DMS79 treated with DMSO at 0.1 percent for 48 hours (cell line): ENCODE measurements at places on chromosomes 4 and X.

- no peak for DNase-seq
Measured at GRCh38 chrX:151821226-151821625, 86.7 kb downstream of the CNGA2 start.

- no peak for DNase-seq
Measured at GRCh38 chr4:8318509-8318908, 49.0 kb downstream of the HTRA3 start.

DNA sequence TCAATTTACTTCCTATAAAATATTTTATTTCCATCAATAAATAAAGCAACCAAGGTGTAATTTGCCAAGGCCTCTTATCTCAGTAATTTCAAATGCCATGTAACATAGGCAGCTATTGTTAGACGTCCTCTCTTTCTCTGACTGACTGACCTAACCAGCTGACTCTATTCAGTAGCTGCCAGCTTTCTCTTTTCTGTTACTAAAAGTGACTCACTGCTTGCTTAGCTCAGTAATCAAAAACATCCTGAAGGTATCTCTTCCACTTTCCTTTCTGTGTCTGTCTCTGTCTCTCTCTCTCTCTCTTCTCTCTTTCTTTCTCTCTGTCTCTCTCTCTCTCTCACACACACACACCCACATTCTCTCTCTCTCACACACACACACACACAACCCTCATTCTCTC lies 134.2 kb downstream of the SPOCK3 start:
- no peak for DNase-seq

- no peak for DNase-seq
Measured at GRCh38 chr4:153433754-153434105, 32.4 kb upstream of the TMEM131L start.

DNA sequence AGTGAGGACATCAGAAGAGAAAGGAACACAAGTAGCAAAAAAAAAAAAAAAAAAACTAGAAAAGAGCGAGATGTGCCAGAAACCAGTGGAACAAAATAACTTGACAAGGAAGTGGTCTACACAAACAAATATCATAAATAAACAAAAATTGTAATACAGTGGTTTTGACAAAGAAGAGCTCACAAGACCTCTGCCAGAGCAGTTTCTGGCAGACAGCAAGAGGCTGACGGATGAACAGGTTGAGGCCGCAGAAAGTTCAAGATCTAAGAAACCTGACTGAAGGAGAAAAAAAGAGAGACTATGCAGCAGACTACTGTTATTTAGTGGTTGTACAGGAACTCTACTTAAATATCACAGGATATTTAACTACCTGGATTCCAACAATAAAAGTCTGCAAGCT lies 66.2 kb downstream of the MAB21L2 start:
- DNase-seq, result no peak

DNA sequence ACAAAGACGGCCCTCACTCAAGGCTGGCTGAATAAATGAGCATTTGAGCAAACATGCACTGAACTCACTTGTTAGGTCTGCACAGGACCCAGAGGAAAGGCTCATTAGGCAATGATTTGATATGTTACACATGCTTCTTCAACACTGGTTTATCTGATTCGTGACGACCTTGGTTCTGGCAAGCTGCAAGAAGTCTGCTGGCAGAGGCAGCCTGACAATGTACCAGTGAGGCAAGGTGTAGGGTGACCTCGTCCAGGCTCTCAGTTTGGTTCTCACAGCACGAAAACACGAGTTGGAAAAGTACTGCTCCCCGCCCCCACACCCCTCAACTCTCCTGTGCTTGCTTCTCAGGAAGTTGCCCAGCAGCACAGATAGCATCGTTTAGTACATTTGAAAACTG lies 63.1 kb upstream of the CITED1 start:
- DNase-seq, result no peak

DNA sequence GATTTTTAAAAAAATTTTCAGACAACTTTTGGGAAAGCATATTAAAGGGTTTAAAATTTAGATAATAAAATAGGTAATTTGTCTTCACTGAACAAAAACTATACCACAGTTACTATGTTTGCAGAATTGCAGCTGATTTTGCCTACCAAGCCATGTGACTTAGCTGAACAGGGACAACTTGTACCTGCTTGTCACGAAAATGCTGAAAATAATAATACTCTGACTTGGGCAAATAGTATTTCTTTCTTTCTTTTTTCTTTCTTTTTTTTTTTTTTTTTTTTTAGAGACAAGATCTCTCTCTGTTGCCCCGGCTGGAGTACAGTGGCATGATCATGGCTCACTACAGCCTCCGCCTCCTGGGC lies 225.2 kb upstream of the PPP1R2C start:
- DNase-seq, result no peak

DNA sequence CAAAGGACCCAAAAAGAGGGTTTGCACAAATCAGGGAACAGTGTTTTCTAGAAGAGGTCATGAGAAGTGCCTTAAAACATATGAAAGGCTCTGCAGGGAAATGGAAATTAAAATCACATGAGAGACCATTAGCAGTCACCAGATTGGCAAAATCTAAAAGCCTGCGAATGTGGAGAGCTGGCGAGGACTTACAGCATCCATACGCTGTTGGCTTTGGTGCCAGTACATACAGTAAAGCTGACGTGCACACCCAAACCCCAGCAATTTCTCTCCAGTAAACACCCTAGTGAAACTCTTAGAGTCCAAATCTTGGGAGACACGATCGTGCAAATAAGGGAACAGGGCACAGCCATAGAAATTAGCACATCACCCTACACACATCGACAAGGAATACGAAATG lies 25.4 kb upstream of the PPP2R2C start:
- no peak for DNase-seq

- no peak for DNase-seq
Measured at GRCh38 chr4:102217775-102218355, 127.4 kb downstream of the SLC39A8 start.

DNA sequence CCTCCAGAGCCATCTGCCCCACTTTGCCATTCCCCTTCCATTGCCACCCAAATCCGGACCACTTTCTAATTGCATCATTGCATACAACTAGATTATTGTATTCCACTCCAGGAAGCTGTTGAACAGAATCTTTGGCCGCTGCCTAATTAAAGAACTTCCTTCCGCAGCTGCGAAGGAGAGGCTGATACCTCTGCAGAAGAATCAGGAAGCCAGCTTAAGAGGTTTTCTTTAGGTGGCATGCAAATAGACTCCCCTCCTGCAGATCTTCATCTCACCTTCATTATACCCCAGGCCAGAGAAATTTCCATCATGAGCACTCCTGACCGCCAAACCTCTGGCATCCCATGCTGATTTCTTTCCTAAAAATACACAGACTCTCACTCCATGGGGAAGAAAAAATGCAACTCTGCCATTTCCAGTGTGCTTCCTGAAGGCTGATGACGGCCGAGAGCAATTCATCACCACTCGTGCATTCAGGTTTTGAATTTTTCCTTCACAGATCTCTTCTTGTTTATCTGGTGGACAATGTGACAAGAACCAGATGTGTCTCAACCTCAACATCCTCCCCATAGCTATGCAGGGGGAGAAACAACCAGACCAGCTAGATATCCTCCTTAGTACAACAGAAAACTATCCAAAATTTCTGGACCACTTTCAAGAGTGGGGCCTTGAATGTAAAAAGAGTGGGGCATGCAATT lies 31.2 kb downstream of the LGI2 start:
- no peak for DNase-seq

GRCh38 chrX:22975786-22976185 lies 24.0 kb upstream of the DDX53 start:
- no peak for DNase-seq

GRCh38 chr4:146099585-146099984 lies 75.9 kb upstream of the LSM6 start:
- no peak for DNase-seq

GRCh38 chr4:16079046-16079445 lies 4.8 kb downstream of the PROM1 start:
- no peak for DNase-seq

- no peak for DNase-seq
Measured at GRCh38 chr4:149794352-149794751, 21.3 kb downstream of the IQCM start.

GRCh38 chr4:81512757-81513501 lies 41.2 kb upstream of the RASGEF1B start:
- no peak for DNase-seq

- no peak for DNase-seq
Measured at GRCh38 chrX:153063315-153063714, 7.0 kb downstream of the PNMA3 start.

GRCh38 chr4:123978637-123979036 lies 582.0 kb downstream of the SPRY1 start:
- no peak for DNase-seq

DNA sequence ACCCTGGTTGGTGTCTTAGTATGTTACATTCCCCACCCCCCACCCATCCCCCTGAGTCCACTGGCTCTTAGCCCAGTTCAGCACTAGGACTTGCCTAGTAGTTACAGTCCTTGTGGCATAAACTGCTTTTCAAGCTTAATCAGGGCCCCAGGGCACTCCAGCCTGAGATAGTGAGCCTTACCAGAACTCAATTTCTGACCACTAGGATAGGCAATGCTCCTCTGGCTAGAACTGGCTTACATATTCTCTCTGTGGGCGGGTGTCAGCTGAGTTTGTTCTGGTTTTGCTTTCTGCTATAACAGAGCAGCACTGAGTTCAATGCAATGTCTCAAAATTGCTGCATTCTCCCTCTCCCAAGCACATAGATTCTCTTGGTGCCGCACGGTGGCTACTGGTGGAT lies 391.4 kb upstream of the DIPK2B start:
- DNase-seq, result no peak

- DNase-seq, result no peak
Measured at GRCh38 chrX:117636826-117637225, 479.8 kb downstream of the KLHL13 start.

- DNase-seq, result no peak
Measured at GRCh38 chr4:112947616-112948015, 101.8 kb upstream of the ANK2 start.

- no peak for DNase-seq
Measured at GRCh38 chr4:8167815-8168214, 9.2 kb upstream of the ABLIM2 start.
